Epithelial cell of proximal tubule (primary cell): ENCODE measurements at places on chromosomes 7 and 10. TPM values are rescaled to one million over a fixed set of nuclear protein-coding genes. Genes with fewer than 3 reads are reported as not detected.
A peak's percentile ranks its signal among the peaks of the same experiment; 100 is the strongest.

GRCh38 chr7:39950473-39951225, 593 bp downstream of the CDK13 start:
- no peak for DNase-seq

The PLXDC2 gene
- total RNA-seq: 0.86 and 1.4 TPM in 2 replicates

- no peak for DNase-seq
These were observed 23.3 kb downstream of the AQP1 start for GRCh38 chr7:30934732-30935568.

The SHTN1 gene
- total RNA-seq: 13.3 and 15.9 TPM in 2 replicates

- no peak for DNase-seq
These were observed 9.9 kb downstream of the WDR86 start for GRCh38 chr7:151399906-151400305.

DNA sequence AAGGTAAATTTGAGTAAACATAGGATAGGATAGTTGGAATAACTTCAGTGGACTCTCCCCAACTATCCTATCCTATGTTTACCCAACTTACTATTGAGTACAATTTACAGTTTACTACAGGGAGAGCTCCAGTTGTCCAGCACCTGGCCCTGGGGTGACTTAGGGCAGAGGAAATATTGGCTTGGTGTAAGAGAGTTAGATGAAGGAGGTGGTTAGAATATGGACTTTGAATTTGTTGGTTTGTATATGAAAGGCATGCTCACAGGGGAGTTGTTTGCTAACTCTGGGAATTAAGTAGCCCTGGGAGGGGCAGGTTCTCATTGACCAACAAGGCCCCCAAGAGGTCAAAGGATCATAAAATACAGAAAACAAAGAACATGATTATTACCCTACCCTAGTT, 497.7 kb downstream of the ARL4A start:
- DNase-seq: no peak

DNA sequence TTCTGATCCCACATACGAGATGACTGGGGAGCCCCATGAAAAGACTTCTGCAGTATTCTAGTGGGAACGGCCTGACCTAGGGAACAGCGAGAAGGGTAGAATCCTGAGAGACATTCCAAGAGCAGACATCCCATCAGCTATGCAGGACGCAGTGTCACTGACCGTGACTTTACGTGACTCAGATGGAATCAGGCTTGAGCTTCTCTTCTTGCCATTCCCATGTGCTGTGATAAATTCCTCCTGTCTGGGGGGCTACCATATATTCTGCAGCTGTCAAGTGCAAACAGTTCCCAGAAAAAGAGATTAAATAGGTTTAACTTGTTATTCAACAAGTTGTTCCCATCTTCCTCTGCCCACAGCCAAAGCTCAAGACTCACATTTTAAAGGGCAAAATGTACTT, 73.1 kb upstream of the PDE1C start:
- DNase-seq: no peak

- peak; percentile 94 for DNase-seq
These were observed 35.5 kb downstream of the SEMA3C start for GRCh38 chr7:80883154-80884025.

The SLC35G1 gene
- total RNA-seq: 4.7 and 6.0 TPM in 2 replicates

GRCh38 chr7:25105911-25106310, 19.1 kb downstream of the CYCS start:
- DNase-seq: no peak

DNA sequence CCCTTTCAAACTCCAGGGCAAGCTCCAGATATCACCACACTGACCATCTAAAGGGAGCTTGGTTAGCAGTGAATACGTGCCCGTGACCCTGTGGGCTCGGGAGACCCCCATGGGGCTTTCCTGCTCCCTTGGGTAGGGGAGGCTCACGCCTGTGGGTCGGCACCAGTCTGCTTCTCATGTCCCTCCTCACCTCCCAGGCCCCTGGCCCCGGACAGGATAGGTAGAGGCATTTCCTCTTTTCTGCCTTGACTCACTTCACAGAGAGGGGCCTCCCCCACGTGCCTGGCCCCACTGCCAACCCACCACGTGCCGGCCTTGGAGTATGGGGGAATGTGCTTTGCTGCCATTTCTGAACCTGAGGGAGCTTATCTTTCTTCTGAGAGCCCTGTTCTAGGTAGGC, 131.3 kb upstream of the FAM20C start:
- DNase-seq: no peak

GRCh38 chr7:17176371-17177032, 122.0 kb upstream of the AHR start:
- no peak for DNase-seq

The FKBP6 gene
- not detected in 2 replicates for total RNA-seq

The GIMAP6 gene
- total RNA-seq: not detected in 2 replicates

The BMPR1A gene
- total RNA-seq: 15.5 and 22.4 TPM in 2 replicates

The PDZD8 gene
- total RNA-seq: 23.6 and 23.9 TPM in 2 replicates

DNA sequence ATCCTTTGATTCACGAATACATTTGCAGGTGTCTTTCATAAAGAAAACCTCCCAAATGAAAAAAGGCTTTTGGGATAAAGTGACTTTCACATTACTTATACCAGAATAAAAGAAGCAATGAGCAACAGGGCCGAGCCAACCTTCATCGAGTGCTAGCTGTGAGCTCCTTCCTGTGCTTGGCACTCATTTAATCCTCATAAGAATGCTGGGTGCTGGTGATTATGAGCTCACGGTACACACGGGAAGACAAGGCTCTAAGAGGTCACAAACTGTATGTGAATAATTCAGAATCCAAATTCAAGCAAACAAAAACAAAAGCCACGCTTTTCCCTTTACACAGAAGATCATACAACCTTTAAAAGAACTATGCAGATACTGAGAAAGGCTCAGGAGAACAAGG, 156.2 kb downstream of the COBL start:
- no peak for DNase-seq

DNA sequence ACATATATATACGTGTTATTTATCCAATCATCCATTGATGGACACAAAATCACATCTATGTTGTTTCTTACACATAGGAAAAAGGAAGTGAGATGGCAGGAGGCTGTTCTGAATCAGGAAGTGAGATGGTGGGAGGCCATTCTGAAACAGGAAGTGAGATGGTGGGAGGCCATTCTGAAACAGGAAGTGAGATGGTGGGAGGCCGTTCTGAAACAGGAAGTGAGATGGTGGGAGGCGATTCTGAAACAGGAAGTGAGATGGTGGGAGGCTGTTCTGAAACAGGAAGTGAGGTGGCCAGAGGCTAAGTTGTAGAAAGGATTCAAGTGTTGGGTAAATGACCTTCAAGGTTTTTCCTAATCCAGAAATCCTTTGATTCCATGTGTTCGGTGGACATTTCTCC, 921.5 kb downstream of the TYW1 start:
- DNase-seq: no peak

The SLC35B4 gene
- 9.2 and 11.9 TPM in 2 replicates for total RNA-seq

DNA sequence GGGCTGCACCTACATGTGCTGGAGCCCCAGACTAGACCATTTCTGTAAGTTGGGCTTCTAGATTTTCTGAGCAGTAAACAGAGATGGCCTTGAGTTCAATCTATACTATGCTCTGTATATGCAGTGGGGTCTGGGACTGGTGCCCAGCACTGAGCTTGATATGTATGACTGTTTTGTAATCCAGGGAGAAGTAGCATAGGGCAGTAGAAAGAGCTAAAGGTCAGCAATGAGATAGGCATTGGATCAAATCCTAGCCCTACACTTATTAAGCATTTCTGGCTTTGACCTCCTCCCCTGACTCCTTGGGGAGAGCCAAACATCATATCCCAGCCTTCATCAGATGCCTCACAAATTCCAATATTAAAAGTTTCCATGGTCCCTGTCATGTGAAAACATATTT, 254.6 kb downstream of the TSPAN12 start:
- no peak for DNase-seq

The NME8 gene
- total RNA-seq: not detected in 2 replicates

The SYT15B gene
- 0.07 TPM in 1 of 2 replicates, not detected in the other for total RNA-seq

The NKX1-2 gene
- total RNA-seq: not detected in 2 replicates

DNA sequence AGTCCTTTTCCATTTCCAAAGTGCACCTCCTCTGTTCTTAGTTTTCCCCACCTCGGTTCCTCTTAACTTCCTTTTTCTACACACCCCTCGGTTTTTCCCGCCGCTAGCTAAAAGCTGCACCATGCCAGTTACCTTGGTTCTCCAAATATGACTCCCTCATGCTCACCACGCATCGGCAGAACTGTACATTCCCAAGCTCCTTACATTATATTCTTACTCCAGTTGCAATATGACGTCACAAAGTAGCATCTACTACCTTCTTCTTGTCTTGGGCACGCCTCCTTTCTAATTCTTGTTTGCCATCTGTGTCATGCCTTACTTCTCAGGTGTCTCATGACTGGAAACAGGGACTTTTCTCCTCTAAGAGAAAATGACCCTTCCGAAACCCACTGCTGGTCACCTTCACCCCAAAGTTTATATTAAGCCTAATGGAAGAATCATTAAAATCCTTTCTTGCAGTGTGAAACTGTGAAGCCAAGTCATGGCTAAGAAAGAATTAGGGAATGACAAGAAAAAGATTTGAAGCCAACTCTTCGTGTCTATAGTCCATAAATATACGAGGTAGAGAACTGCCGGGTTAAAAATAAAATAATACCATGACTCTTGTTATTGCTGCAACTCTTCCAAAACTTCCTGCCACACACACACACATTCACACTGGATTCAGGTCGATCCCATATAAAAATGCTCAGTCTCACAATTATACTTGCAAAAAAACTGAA, 1.7 kb downstream of the ESYT2 start:
- no peak for DNase-seq

DNA sequence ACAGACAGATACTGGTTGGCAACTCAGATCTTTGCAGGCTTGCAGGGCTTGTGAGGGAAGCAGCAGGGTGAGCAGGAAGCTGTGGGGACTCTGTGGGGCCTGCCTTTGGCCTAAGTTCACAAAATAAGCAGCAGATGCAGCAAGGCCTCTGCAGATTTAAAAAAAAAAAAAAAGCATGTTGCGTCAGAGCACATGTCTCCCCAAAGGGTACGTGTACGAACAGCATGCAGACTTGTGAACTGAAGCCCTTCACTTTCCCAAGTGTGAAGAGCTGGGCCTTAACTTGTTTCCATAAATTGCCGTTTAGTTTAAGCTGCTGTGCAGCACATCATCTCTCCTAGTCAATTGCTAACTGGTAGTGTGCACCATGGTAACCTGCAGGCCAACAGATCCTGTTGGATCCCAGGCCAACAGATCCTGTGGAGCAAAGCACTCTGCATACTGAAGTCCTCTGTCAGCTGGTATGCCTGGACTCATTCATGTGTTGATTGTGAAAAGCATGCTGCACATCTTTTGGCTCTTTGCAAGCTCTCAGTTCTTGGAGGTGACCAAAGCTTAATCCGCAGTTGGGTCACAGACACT, 10.8 kb upstream of the XPNPEP1 start:
- DNase-seq: no peak

- no peak for DNase-seq
These were observed 31.5 kb downstream of the TCF7L2 start for GRCh38 chr10:112981553-112981952.

The CACNB2 gene
- not detected in 2 replicates for total RNA-seq

GRCh38 chr10:114387784-114388183, 16.5 kb downstream of the AFAP1L2 start:
- no peak for DNase-seq

The ANKRD22 gene
- total RNA-seq: 0.12 and 1.8 TPM in 2 replicates

The LRGUK gene
- 0.06 and 0.07 TPM in 2 replicates for total RNA-seq

- DNase-seq: peak; percentile 67
These were observed 19.8 kb upstream of the RASSF4 start for GRCh38 chr10:44939691-44940401.

DNA sequence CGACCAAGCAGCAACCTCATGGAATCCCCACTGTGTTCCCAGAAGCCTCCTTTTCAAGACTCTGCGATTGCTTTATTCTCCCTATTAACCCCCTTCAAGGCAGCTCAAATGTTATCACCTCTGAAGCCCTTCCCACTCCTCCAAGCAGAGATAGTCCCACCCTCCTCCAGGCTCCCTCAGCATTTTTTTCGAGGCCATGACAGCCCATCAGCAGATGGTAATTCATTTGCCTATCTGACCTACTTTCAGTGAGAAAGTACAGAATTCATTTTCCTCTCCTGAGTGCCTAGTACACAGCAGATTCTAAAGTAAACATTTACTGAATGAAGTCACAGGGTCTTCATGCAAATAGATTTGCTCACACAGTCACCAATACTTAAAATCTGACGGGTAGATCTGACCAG, 47.8 kb downstream of the HERPUD2 start:
- DNase-seq: no peak

- DNase-seq: no peak
These were observed 47.2 kb downstream of the LRRC20 start for GRCh38 chr10:70335246-70335613.

The GPR22 gene
- not detected in 2 replicates for total RNA-seq

The CYP3A7 gene
- total RNA-seq: 0.12 TPM in 1 of 2 replicates, not detected in the other

The CUBN gene
- under 0.01 and 0.17 TPM in 2 replicates for total RNA-seq

GRCh38 chr7:141696348-141696747, 5.6 kb downstream of the DENND11 start:
- DNase-seq: no peak

The NPY4R2 gene
- not detected in 2 replicates for total RNA-seq
